ENCODE measurements at places on chromosomes 7 and 10. TPM values are rescaled to one million over a fixed set of nuclear protein-coding genes. Genes with fewer than 3 reads are reported as not detected.

Gene NPFFR1
- total RNA-seq = not detected

- DNase-seq = no peak
Observed at GRCh38 chr10:7405637-7406036, 5.2 kb downstream of the SFMBT2 start.

- DNase-seq = no peak
Observed at GRCh38 chr7:106279425-106280197, 5.2 kb downstream of the NAMPT start.

DNA sequence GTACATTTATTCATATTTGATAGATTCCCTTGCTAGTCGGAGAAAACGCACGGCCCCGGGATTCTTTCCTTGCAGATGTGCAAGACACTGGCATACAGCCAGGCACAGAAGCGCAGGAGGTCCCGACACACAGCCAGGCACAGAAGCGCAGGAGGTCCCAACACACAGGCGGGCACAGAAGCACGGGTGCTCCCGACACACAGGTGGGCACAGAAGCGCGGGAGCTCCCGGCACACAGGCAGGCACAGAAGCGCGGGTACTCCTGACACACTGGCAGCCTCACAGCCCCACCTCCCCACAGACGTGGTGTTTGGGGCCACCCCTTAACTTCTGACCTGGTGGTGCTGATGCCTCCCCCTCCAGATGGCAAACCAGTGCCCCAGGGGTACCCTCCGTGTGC, 237.3 kb downstream of the ZMYND11 start:
- no peak for DNase-seq

GRCh38 chr10:50541317-50541716, 82.4 kb downstream of the SGMS1 start:
- DNase-seq = no peak

All from IMR-90 (cell line).